CD4-positive, alpha-beta T cell treated with Interleukin-6 at 100 ng/mL for 8 hours (primary cell): ENCODE measurements at places on chromosomes 2 and 18.
A peak's percentile ranks its signal among the peaks of the same experiment; 100 is the strongest.

DNA sequence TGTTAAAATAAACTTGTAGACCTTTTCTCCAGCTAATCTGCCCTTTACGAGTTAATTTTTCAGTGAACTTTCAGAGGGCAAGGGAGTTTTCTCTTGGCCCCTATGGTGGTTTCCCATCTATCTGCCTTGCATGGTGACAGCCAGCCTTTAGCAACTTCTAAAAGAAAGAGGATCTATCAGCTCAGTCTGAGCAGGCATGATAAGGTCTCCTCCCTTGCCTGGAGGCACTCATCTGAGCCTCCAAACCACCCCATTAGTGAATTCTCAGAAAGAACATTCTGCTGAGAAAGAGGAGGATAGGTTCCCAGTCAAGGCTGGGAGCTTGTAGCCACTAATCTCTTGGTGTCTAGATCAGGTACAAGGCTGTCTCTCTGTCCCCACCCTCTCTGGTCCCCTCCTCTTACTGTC lies 10.7 kb upstream of the GYPC start:
- no peak for DNase-seq

- DNase-seq = no peak
These were observed 112.4 kb downstream of the SPP2 start for GRCh38 chr2:234162861-234163260.

GRCh38 chr2:158619496-158619895 lies 162.7 kb downstream of the PKP4 start:
- no peak for DNase-seq

DNA sequence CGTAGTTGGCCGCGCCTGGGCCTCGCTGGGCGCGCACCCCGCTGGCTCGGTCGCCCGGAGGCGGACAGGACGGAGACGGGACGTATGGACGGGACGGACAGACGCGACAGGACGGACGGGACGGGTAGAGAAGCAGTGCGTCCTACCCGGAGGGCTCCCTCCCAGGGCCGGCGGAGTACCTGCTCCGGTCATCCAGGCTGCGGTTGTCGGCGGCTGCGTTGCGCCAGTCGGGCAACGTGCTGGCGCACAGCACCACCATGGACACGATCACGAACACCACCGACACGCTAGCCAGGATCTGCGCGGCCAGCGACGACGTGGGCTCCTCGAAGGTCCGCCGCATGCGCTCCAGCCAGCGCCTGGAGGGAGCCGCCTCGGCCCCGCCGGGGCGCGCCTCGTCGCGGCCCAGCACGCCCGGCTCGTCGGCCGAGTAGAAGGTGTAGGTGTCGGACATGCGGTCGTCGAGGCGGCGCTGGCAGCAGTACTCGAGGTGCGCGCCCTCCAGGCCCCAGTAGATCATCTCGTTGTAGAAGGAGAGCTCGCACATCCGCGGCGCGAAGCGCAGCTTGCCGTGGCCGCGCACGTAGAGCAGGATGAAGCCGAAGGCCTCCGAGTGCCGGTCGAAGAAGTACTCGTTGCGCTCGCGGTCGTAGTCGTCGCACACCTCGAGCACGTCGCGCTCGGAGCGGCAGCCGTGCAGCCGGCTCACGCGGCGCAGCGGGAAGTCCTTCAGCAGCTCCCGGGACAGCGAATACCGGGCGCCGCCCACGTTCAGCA lies 903 bp downstream of the KCNG3 start:
- DNase-seq = peak; percentile 15

DNA sequence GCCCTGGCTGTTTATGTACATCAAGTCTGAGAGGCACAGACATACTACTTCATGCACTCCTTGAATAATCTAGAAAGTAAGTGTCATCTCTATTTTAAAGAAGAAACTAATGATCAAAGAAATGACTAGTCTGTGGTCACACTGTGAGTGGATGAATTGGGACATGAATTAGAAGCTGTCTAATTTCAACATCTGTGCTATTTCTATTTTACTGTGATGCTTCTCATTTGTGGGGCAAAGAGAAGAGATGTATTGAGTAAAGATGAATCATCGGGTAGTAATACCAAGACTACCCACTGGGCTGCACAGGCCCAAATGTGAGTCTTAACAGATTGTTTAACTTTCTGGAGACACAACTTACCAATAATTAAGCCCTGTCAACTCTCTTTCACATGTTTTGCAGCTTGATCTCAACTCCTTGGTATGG lies 42.4 kb upstream of the MTIF2 start:
- DNase-seq = no peak

DNA sequence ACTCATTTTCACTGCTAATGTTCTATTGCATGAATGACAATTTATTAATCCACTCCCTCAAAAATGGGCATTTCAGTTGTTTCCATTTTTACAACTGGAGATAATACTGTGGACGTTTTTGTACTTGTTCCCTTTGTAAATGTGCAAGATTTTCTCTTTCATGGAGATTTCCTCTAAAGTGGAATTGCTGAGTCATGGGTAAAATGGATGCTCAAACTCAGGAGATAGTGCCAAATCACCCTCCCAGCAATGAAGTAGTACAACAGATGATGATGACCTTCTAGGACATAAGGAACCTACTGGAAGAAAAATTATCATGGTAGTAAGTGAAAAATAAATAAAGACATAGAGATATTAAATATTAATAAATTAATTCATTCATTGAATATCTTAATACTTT lies 460.8 kb upstream of the CHST9 start:
- DNase-seq = no peak

DNA sequence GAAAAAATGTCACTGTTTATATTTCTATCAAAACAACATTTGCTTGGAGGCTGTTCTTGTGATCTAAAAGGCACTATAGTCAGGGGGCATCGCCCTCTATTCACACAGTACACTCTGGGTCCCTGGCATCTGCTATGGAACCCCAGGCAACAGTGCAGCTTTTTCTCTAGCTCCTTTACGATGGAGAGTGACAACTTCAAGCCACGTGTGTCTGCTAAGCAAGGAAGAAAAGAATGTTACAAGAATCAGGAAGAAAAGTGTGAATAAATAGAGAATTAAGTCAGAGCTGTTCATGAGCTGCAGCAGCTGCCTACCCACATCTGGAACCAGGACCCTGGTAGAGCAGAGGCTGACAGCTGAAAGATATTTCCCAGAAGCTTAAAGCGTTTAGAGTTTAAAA lies 11.2 kb downstream of the RND3 start:
- DNase-seq = no peak

- DNase-seq = no peak
These were observed 58.1 kb downstream of the SKA1 start for GRCh38 chr18:50432915-50433314.

GRCh38 chr2:23498943-23499342 lies 114.0 kb downstream of the KLHL29 start:
- no peak for DNase-seq

GRCh38 chr2:215974700-215975429 lies 38.5 kb downstream of the MREG start:
- DNase-seq = no peak

GRCh38 chr2:32222966-32223365 lies 41.7 kb downstream of the NLRC4 start:
- DNase-seq = no peak

- DNase-seq = no peak
These were observed 336.3 kb downstream of the DYSF start for GRCh38 chr2:71789556-71790204.

DNA sequence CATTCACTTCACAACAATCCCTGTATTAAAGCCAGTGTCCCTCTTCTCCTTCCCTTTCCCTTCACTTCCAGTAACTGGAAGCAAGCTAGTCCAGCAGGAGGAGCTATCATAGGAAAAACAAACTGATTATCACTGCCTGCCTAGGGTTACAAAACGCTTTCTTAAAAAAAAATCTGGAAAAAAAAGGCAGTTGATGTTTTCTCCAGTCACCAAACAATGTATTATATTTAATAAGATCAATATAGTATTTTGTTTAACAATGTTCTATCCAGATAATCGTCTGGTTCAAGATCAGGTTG lies 78.8 kb upstream of the ITGB6 start:
- no peak for DNase-seq

DNA sequence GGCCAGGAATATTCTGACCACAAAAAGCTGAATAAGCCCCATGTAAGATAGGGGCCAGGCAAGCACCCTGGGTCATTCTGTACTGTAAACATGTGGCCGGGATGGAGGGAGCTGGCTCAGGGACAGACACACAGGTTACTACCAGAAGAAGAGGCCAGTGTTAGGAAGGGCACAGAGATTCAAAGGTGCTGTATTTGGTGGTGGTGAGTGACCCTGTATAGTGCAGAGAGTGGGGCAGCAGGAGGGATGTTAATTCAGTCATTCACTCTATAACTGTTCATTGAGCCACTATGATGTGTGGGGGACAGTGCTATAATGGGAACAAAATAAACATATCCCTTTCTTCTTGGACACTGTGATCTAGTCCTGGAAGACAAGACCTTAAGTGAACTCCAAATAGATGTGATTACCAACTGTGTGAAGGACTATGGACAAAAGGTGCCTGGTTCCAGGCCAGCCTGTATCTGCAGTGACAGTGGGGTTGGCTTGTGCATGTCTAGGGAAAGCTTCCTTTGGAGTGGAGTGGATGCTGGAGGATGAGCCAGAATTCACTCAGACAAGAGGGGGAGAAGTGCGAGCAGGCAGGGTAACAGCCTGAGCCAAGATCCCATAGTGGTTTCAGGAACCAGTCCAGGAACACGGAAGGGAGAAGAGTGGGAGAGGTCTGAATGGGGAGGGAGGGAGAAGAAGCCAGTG lies 8.3 kb downstream of the MOCOS start:
- DNase-seq = no peak

- DNase-seq = no peak
These were observed 101.0 kb downstream of the GPD2 start for GRCh38 chr2:156537141-156537540.

DNA sequence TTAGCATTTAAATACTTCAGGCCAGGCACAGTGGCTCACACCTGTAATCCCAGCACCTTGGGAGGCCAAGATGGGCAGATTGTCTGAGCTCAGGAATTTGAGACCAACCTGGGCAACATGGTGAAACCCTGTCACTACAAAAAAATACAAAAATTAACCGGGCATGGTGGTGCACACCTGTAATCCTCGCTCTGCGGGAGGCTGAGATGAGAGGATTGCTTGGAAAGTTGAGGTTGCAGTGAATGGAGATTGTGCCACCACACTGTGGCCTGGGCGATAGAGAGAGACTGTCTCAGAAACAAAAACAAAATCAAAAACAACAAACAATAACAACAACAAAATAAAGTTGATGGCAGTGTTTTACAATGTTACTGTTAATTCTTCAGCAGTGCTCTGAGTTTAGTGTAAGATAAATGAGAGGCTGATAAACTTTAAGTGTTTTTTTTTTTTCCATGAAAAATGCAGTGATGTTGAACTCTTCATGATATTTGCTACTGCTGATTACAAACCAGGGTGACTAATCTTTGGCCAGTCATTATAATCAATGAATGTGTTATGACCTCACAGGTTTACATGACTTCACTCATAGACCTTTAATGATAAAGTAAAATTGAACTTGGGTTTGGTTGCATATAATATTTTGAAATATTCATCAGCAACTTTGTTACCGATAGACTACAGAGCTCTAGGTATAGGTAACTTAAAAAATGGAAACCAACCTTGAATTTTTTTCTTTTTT lies 2.5 kb downstream of the ITGAV start:
- no peak for DNase-seq

DNA sequence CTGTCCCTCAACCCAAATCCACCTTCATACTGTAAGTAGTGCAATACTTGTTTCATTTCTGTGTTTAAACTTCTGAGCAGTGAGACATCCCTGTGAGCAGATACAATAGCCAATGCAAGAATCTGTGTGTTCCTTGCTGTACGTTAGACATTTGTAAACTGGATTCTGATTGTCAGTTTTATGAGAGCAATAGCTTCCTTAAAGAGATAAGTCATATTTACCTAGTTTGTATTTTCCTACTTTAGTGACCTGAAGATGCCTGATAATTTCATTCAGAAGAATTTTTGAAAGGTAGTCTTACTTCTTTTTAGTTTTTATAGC lies 90.7 kb downstream of the DPP4 start:
- no peak for DNase-seq
